ENCODE measurements at places on chromosomes 1 and 21.

- DNase-seq: peak; percentile 84
Observed at GRCh38 chr1:151920149-151920548, 10.8 kb upstream of the THEM4 start.

DNA sequence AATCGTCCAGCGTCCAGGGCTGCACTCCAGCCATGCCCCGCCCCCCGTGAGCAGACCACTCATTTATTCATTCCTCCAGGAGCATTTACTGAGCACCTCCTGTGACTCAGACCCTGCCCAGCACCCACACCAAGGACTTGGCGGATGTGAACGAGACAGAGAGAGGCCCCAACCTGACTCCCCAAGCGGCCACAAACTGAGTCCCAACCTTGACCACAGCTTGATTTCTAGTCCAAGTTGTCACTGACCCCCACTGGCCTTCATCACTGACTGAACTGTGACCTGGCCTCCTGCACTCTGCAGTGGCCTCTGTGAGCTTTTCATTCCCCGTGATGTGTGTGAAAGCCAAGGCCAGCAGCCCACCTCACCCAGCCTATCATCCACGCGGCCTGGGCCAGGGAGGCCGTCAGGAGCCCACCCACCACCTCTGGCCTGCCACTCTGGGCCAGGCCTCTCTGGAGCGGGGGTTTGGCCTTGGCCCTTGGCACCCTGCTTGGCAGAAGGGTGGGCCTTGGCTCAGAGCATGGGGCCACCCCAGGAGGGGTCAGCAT, 19.3 kb upstream of the RUNX3 start:
- no peak for DNase-seq

DNA sequence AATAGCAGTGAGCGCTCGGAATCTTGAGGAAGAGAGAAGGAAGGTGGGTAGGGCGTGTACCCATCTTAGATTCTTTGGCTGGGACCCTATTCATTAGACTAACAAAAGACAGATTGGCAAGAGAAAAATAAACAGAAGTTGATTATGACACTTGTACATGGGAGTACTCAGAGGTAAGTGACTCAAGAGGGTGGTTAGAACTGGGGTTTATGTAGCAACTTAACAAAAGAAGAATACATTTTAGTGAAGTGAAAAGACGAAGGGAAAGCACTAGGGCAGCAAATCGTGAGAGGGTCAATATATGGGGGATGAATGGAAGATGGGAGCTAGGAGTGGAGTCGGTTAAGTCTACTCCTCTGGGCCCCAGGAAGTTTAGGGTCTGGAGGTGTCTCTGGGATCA, 25.8 kb upstream of the RCC2 start:
- no peak for DNase-seq

DNA sequence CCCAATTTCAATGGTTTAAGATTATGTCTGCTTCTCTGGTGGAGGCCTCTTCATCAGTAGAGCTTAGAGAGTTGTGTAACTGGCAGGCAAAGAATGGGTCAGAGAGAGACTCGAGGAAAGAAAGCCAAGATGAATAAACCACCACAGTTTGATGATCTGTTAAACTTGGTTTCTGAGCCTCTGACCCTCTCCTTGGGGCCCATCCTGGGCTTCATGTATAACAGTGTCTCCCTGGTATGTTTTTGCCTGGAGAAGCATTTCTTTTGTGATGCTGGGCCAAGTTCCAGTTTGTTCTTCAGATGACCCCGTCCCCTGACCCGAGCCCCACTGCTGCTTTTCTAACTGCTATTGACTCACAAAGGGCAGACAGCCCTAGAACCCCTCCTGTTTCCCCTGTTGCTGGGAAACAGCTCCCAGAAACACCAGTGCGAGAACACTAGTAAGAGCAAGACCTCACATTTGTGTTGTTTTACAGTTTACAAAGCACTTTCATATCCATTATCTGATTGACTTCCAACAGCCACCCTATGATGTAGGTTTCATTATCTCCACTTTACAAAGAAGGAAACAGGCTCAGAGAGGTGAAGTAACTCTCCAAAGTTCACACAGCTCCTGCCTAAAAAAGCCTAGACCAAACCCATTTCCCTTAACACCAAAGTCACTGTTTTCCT, 9.0 kb downstream of the CD2 start:
- no peak for DNase-seq

- no peak for DNase-seq
Observed at GRCh38 chr1:154972517-154973343, 1.8 kb upstream of the CKS1B start.

GRCh38 chr1:58571616-58572015, 5.4 kb downstream of the TACSTD2 start:
- DNase-seq: no peak

DNA sequence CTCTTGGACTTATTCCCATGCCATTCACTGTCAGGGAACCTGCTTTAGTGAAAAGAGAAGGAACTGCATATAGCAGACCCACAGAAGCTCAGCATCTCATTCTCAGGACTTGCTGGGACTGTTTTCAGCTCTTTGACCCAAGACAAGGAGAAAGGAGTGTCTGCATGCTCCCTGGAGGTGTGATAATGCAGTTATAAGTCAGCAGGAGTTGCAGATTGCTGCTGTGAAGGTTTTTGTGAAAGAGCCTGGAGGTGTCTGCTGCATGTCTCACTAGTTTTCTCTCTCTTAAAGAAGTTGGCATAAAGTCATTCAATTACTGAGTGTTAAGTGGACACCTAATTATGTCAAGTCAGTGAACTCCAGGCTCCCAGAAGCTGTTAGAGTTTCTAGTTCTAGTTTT, 343.4 kb downstream of the BRINP2 start:
- DNase-seq: no peak

Data from common myeloid progenitor, CD34-positive (primary cell).